ENCODE measurements at places on chromosomes 4 and X. TPM values are rescaled to one million over a fixed set of nuclear protein-coding genes. Genes with fewer than 3 reads are reported as not detected.

Gene PNMA6F
- not detected for polyA plus RNA-seq

Gene AKAP14
- not detected for polyA plus RNA-seq

Gene RRH
- not detected for polyA plus RNA-seq

DNA sequence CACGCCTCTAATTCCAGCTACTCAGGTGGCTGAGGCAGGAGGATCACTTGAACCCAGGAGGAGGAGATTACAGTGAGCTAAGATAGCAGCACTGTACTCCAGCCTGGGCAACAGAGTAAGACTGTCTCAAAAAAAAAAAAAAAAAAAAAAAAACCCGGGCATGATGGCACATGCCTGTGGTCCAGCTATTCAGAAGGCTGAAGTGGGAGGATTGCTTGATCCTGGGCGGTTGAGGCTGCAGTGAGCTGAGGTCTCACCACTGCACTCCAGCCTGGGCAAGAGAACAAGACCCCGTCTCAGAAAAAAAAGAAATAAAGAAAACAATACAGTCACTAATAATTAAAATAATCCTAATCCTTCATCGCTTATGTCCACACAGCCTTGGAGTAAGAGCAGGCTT is 68.1 kb downstream of the APBB2 start:
- no peak for DNase-seq

DNA sequence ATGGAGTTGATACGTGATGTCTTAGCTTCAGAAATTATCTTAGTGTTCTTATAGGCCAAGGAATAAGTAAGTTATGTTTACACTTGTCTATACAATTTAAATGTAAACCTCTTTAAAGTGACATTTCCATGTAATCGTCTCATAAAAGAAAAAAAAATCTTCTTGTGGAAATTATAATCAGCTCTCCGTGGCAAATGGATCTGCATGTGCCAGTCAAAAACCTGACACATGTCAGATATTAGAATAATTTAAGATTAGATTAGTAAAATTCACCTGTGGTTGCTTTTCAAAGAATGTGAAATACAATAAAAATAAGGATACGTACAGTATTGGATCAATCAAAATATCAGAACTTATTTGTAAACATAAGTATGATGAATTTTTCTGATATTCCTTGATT is 263.9 kb downstream of the ADAMTS3 start:
- no peak for DNase-seq
